ENCODE measurements at places on chromosomes 6 and 20.

DNA sequence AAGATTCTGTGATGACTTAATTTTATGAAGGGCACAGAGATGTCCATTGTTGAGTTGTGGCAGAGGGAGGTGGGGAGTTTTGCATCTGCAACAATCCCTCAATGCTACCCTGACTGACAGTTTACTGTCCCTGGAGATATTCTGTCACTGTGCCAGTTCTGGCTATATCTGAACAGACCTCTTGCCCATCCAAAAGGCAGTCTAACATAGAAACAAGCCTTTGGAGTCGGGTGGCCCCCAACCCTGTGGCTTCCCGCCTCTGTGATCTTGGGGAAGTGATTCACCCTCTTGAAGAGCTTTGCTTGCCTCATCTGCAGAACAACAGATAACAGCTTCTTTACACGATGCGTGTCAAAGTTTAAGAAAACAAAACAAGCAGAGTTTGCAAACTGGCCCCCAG lies 3.8 kb upstream of the E2F1 start:
- DNase-seq = no peak

DNA sequence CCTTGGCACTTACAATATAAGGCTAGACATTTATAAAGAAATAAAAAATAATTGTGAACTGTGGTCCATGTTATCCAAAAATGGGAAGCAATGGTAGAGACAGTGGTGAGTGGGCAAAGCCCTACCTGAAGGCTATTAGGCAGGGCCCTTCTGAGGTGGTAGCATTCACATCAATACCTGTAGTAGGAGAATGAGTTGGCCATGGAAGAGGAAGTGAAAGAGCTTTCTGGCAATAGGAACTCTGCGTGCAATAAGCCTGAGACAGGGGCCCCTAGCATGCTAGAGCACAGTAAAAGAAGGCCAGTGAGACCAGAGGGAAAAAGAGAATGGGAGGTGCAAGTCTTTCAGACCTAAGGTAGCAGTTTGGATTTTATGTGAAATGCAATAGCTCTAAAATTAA lies 754.5 kb downstream of the PTPRT start:
- DNase-seq = no peak

GRCh38 chr6:24126586-24127192 lies 674 bp downstream of the NRSN1 start:
- peak; percentile 50 for DNase-seq

DNA sequence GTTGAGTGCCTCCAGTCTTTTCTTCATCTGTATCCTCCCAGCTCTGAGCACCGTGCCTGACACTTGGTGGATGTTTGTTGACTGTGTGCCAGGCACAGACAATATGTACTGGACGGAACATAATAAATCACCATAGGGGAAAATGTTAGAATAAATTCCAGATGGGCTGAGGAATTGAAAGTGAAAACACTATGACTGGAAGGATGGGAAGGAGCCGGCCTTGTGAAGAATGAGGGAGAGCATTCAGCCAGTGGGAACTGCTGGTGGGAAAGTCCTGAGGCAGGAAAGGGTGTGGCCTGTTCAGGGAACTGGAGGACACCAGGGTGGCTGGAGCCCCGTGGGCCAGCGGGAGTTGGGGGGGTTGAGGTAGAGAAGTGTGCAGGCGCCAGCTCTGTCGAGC lies 75.4 kb downstream of the MTHFD1L start:
- DNase-seq = peak; percentile 83

DNA sequence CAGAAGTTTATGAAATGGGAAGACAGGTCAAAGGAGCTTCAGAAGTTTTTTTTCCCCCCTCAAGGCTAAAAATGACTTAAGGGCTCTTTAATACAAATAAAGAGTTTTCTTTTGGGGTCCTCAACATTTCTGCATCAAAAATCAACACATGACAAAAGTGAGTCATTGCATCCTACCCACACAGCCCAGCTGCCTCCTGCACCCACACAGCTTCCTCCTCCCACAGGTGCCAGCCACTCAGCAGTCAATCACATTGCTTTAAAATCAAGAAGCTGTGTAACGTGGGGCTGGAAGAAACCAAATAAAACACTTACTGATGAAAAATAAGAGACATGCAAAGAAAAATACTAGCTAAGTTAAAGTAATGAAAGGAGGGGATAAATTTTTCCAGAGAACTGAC lies 68.5 kb downstream of the MAP3K5 start:
- peak; percentile 65 for DNase-seq

DNA sequence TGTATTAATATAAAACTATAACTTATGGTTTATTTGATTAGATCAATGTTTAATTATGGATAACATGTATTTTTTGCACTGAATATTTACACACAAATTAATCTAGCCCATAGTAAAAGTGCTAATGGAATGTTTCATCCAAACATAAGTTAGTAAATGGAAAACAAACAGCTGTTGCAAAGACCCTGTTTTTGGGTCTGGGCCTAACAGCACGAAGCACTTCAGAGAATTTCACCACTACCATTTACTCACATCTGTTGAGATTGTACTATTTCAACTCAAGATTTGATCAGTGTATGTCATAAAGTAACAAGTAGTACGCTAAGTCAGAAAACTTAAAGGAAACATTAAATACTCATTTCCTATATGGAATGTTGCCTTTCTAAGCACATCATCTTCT lies 359.6 kb downstream of the LAMA2 start:
- no peak for DNase-seq

GRCh38 chr6:62980093-62980492 lies 231.2 kb upstream of the FKBP1C start:
- no peak for DNase-seq

GRCh38 chr6:125598422-125598821 lies 151.0 kb upstream of the HEY2 start:
- DNase-seq = peak; percentile 13

GRCh38 chr6:80528115-80528514 lies 421.6 kb downstream of the BCKDHB start:
- DNase-seq = peak; percentile 7

DNA sequence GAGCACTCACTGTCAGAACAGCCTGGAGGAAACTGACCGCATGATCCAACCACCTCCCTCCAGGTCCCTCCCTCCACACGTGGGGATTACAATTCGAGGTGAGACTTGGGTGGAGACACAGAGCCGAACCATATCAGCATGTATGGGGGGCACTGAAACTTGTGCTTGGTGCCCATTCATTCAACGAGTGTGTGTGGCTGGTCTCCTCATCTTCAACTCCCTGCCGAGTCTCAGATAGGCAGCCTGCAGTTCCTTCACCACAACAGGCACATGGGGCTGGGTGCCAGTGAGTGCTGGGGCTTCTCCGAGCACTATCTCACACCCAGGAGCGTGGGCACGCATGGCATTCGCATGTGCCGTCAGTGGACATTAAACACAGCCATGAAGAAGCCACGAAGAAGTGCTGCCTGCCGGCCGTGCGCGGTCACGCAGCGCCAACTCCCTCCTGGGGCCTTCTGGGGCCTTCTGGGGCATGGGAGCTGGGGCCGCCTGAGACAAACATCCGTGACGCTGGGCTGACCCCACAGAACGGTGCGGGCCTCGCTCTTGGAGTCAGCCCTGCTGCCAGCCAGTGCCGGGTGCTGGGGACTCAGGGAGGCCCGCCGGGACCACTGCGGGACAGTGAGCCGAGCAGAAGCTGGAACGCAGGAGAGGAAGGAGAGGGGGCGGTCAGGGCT lies 714 bp upstream of the RTEL1 start:
- DNase-seq = no peak

DNA sequence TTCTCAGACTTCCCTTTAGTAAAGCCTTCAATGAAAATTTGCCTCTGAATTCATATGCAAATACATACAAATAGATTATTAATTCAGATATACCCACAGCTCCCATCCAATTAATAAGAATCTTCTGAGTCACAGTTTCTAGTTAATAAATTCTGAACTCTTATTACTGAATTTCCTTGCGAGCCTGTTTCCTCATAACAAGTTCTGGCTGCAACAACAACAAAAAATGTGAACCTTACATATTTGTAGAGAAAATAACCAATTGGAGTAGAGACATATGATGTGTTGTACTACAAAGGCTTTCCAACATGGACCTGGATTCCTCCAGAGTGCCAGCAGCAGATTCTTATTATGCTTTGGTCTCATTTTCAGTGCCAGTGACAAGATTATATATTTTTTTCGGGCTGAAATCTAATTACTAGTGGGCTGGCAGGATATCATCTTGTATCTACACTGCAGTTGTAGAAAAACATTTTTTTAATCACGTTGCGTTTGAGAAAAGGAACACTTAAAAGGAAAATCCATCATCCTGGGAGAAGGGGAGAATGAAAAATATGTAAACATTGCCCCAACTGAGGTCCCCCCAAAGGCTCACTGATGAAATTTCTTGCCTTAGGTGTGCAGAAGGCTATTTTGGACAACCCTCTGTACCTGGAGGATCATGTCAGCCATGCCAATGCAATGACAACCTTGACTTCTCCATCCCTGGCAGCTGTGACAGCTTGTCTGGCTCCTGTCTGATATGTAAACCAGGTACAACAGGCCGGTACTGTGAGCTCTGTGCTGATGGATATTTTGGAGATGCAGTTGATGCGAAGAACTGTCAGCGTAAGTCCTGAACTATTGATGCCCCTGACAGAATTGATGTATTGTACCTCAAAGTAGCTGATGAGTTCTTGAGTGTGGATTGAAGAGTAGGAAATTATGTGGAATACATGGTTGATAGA lies 404.6 kb downstream of the LAMA2 start:
- DNase-seq = no peak

DNA sequence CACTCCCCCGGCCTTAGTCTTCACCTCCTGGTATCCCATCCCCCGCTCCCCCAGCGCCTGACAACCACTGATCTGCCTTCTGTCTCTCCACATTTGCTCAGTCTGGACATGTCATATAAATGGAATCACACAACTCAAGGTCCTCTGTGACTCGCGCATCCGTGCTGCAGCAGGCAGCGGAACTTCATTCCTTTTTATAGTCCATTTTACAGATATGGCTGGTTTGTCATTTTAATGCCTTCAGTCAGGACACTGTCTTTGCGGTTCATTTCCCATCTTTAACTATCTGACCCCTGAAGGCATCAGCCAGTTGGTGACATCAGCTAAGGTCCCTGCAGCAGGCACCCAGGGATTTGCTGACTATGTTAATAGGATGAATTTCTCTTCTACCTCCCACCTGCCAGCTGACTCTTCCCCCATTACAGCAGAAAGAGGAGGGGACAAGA lies 125.7 kb downstream of the ZMYND8 start:
- DNase-seq = no peak

DNA sequence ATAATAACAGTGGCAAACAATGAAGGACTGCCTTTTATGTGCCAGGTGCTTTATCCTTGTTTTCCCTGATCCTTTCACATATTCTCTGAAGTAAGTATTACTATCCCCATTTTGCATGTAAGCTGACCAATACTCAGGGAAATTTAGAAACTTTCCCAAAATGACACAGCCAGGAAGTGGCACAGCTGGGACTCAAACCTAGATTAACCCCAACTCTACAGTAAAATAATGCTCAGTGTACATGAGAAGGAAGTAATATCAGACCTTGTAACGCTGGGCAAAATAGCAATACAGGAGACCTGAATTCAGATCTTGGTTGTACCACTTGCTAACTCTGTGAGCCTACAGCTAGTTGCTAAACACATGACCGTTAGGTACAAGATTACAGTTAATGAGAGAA lies 26.8 kb upstream of the NRSN1 start:
- DNase-seq = no peak

GRCh38 chr6:25329161-25329817 lies 50.1 kb downstream of the CARMIL1 start:
- DNase-seq = no peak

DNA sequence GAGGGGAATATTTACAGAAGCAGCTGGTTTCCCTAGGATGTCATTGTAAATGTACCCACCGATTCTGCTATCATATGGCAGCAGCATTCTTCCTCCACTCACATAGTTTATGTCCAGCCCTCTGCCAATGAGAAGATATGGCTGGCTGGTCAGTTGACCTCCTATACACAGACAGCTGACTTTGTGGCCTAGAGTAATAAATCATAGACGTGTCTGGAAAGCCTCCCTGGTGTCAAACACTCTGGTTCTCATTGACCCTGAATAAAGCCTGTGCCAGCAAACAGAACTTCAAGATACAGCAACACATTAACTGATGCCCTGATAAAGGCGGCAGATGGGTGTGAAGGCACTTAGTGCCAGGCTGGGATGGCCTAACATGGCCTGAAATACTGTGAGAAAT lies 52.6 kb downstream of the GPR63 start:
- no peak for DNase-seq

DNA sequence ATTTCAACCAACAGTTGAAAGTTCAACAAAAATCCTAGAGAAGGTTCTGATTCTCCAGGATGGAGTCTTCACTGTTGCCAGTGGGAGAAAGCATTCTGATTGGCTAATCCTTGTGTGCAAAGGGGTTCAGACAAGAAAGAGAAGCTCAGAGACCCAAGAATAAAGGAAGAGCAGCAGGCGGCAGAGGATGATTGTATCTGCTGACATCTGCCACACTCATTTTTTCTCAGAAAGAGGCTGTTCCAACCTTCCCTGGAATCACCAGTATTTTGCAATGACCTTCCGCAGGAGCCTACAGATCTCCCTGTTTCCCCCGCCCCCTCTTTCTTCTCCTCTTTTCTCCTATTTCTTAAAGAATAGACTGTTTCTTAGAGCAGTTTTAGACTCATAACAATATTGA lies 376.7 kb downstream of the CDH26 start:
- DNase-seq = no peak

GRCh38 chr6:77463308-77463860 lies at the start of gene HTR1B:
TSS of gene HTR1B (minus strand) at chr6:77463491. CDS start at chr6:77463403, 88 bp downstream.
- peak; percentile 61 for DNase-seq

- DNase-seq = no peak
Measured at GRCh38 chr6:34771727-34772126, 14.4 kb downstream of the SNRPC start.

- no peak for DNase-seq
Measured at GRCh38 chr6:35048631-35049083, 92.5 kb downstream of the TCP11 start.

- peak; percentile 89 for DNase-seq
Measured at GRCh38 chr20:1225783-1226654, at the start of gene RAD21L1. TSS of gene RAD21L1 (plus strand) at chr20:1226044. CDS start at chr20:1228454, 2,410 bp downstream.

GRCh38 chr20:12086359-12086758 lies 168.7 kb downstream of the BTBD3 start:
- no peak for DNase-seq

- DNase-seq = no peak
Measured at GRCh38 chr6:137827977-137828810, 38.9 kb upstream of the TNFAIP3 start.

- no peak for DNase-seq
Measured at GRCh38 chr6:166333172-166333995, 9.0 kb downstream of the SFT2D1 start.

GRCh38 chr6:131592935-131593334 lies 19.9 kb downstream of the ARG1 start:
- no peak for DNase-seq

DNA sequence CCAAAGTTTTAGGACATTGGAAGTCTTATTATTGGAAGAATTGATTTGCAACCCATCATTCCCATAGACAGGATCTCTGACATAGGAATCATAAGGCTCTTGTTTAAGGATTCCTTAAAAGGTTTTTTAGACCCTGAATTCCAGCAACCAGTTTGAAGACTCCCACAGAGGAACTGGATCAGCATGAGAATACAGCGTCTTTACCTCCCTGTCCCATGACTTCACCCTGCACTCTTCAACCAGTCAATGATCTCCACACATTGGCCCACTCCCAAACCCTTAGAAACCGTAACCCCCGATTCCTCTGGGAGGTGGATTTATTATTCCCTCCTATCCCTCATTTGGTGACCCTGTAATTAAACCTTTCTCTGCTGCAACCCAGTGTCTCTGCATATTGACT lies 150.7 kb upstream of the PLCB4 start:
- DNase-seq = no peak

- no peak for DNase-seq
Measured at GRCh38 chr20:6623989-6624388, 143.5 kb upstream of the BMP2 start.

GRCh38 chr20:60804918-60805630 lies 447.0 kb upstream of the CDH4 start:
- no peak for DNase-seq

- DNase-seq = peak; percentile 18
Measured at GRCh38 chr6:149560736-149561135, 5.4 kb upstream of the GINM1 start.
